ENCODE measurements at places on chromosomes 11 and 22. TPM values are rescaled to one million over a fixed set of nuclear protein-coding genes. Genes with fewer than 3 reads are reported as not detected.

The ENTHD1 gene
- polyA plus RNA-seq, result not detected

The HEPHL1 gene
- polyA plus RNA-seq, result not detected

The CD3E gene
- 1.5 TPM for polyA plus RNA-seq

The TPBGL gene
- polyA plus RNA-seq, result 0.12 TPM

The HSCB gene
- 21.0 TPM for polyA plus RNA-seq

The MRPL40 gene
- polyA plus RNA-seq, result 44.2 TPM

The SPI1 gene
- polyA plus RNA-seq, result 5.4 TPM

The EWSR1 gene
- 340 TPM for polyA plus RNA-seq

- DNase-seq, result no peak
These were observed 62.2 kb downstream of the CLMP start for GRCh38 chr11:123132881-123133280.

DNA sequence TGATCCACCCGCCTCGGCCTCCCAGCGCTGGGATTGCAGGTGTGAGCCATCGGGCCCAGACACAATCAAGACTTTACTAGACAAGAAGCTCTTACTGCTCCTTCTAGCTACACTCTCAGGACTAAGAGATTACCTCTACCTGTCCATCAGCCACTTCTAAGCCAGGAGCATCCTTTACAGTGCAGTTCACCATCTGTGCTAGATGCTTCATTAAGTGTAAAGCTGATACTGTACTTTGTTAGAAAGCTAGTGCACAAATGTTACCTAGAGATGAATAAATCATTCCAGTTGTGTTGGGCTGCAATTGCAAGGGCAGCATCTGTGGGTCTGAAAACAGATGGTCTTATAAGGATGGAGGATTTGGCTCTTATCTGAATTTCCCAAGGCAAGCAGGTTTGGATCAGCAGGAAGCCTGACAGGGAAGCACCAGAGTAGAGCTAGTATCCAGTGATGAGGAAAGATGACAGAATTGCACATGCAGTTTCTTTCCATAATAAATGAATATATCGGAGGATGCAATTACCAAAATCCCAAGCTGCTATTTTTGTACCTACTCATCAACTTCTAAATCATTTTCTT, 58.3 kb downstream of the FAM168A start:
- DNase-seq, result no peak

DNA sequence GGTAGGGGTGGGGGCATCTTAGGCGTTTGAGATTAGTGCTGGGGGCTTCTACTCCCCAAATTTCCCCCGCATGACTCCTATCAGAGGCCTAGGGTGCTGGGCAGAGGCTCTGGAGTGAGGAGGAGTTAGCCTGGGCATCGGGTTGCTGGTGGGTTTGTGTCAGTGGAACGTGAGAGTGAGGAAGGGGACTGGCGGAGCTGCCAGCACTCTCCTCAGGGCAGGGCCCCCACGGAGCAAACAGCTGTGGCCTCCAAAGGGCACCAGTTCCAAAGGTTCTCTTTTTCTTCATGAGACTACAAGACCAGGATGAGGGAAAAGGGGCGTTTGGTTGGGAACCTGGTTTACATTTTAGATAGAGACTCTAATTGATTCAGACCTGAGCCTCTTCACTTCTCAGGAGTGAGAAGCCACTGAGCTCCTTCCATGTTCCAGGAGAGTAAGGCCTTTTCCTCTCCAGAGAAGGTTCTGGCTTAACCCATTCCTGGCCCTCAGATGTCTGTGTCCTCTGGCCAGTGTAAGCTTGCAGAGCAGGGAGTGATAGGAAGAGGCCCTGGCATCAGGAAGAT, 35.6 kb upstream of the CDON start:
- no peak for DNase-seq

DNA sequence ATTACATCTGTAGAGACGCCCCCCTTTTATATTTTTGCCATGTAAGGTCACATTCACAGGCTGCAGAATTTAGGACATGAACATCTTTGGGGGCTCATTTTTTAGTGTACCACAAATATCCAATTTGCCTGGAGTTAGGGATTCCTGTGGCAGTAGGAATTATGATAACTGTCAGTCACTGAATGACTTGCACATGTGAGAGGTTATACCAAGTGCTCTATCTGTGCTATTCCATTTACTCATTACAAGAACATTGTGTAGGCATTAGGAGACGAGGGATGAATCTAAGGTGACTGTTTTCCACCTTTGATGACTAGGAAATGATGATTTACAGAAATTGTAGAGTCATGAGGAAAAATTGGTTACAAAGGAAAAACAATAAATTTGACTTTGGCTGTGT, 79.3 kb downstream of the LIF start:
- no peak for DNase-seq

GRCh38 chr11:91394727-91395414, 829.7 kb upstream of the FAT3 start:
- peak; percentile 15 for DNase-seq

DNA sequence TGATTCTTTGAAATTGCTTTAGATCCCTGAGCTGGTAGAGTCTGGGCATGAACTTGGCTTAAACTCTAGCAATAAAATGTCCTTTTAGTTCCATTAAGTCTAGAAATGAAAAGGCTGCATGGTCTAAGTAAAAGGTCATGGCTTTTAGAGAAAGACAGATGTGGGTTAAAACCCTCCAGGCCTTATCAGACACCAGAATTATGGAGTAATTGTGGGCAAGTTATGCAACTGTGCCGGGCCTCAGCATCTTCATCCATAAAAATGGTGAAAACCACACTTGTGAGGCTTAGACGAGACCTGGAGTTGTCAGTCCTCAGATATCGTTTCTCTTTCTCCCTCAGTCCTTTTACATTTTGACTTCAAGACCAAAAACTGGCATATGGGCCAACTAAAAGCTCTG, 597.9 kb upstream of the KIRREL3 start:
- no peak for DNase-seq

DNA sequence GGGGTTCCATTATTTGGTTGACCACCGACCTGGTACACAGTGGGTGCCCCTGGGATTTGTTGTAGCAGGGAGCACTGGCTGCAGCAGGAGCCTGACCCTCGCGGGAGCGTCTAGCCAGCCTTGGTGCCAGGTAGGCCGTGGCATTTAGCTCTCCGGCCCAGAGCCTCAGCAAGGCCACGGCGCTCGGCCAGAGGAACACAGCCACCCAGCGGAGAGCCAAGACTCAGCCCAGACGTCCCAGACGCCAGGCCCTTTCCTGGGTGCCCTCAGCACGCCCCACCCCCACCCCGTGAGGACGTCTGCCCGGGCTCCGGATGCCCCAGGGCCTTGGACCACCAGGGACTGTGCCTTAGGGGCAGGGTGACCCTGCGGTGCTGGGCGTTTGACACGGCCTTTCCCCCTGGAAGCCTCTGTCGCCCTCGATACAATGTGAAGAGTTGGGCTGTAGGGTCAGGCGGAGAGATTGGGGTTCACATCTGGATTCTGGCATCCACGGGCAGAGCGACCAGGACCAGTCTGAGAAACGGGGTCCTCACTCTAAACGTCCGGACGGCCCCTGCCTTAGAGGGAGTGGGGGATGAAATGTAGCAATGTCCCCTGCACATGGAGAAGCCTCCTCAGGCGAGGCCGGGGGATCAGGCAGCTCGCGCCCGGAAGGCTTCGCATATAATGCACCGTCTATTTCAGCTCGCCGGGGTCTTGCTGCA, 99.2 kb upstream of the FGF3 start:
- no peak for DNase-seq

DNA sequence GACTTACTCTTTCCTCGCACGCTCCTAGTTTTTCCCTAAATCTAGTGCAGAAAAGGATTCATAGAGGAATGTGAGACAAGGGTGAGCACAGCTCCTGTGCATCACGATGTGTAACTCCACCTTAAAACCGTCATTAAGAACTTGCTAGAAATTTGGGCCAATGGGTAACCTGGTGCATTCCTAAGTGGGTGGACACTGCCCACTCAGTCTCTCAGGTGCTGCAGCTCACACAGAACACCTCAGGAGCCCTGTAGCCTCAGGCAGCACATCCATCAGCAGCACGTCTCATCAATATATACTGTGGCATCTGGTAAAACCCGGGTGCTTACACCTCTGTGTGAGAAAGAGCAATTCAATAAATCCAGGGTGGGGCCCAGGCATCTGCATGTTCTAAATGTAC, 12.4 kb downstream of the POU2AF3 start:
- no peak for DNase-seq

DNA sequence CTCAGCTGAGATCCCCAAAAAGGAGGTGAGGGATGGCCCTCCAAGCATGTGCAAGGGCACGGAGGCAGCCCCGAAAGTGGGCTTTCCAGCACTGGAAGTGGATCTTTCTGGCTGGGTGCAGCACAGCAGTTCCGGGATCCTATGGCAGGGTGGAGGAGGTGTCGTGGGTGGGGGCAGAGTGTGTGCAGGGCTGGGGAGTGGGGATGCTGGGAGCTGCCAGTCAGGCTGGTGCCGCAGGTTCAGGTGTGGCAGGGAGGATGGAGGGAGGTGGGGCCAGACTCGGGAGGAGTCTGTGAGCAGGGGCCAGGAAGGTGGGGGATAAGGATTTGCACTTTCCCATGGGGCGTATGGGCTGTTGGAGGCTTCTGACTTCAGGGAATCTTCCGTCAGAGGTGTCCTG, 60.2 kb downstream of the CACNA1I start:
- DNase-seq, result no peak

- no peak for DNase-seq
These were observed 24.1 kb upstream of the KRTAP5-7 start for GRCh38 chr11:71502871-71503435.

DNA sequence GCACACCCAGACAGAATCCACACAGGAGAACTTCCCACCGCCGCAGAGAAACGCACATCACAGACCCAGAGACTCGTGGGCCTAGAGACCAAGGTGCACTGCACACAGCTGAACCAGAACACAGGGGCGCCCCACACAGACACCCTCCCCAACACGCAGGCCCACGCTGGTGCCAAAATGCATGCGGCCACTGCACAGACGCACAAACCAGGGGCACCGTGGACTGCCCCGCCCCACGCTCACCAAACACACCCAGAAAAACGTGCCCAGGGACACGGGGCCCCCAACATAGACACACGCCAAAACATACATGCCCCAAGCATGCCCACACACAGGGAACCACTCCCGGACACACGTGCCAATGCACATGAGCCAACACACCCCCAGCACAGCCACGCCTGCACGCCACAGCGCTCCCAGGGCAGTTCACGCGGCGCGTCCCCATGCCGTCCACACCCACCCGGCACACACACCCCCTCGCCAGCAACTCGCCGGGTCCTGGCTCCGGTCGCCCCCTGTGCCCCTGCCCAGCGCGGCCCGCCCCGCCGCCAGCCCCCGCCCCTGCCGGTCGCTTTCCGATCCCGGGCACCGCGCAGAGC, 7.8 kb downstream of the ELFN2 start:
- DNase-seq, result no peak

GRCh38 chr11:111407652-111408051, 28.6 kb upstream of the POU2AF1 start:
- no peak for DNase-seq

DNA sequence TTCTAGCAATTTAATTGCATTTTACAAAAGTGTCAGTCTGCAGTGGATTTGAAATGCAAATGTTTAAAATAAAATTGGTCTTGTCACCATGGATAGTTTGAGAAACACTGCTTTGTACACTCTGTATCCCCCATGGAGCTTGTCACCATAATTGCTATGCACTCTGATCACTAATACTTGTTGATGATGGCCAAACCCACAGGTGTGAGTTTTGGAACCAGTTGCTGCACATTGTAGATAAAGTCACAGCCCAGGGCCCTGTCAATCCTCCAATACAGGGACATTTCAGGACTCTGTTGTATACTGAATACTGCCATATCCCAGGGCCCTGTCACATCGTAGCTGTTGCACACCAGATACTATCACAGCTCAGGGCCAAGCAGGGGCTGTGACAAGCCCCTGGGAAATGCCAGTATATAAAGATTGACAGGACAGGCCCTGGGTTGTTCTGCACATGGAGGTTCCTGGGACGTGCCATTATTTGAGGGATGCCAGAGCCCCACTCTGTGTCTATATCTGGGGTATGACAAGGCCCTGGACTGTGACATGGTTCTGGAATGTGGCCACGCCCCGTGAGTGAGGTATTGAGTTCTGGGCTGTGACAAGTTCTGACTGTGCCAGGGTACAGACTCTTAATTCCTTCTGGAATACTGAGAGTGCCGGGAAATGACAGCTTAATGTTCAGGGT, 27.9 kb upstream of the SMPD1 start:
- no peak for DNase-seq

DNA sequence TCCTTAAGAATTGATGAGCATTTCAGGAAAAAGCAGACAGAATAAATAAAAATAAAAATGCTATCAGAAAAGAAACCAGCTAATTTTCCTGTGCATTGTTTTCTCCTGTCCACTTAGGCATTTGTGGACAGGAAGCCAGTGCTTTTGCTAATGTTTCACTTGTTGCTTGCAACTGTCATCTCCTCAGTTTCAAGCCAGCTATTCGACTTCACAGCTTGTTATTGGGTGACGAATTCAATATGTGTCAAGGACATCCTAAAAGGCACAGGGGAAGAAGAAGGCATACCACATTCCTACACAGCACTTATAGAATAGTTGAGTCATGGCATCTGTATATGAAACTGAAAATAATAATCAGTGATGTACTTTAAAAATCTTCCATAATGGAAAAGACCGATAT, 530.6 kb upstream of the KIRREL3 start:
- no peak for DNase-seq

- DNase-seq, result peak; percentile 70
These were observed 22.0 kb downstream of the TEF start for GRCh38 chr22:41403532-41404318.

DNA sequence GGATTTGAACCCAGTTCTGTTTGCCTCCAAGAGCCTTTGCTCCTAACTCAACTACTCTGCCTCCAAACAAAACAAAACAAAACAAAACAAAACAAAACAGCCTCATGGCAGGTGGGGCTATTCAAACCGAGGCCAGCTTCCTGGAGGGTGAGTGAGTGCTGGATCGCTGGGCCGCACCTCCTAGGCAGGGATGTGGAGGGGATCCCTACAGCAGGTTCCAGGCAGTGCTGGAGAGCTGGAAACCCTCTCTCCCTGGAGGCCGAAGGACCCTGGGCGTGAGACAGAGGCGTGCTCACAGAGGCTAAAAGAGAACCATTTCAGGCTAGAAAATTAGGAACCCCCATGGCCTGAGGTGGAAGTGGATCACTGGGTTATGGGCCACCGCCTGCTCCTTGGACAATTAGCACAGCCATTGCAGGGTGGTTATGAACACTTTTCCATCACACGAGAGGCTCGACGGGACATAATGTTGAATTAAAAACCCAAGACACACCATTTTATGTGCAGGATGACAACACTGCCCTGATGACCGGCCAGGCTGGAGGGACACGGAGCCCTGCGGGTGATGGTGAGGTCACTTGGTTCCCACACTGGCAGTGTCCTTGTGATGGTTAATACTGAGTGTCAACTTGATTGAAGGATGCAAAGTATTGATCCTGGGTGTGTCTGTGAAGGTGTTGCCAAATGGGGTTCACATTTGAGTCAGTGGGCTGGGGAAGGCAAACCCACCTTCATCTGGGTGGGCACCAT, 35.2 kb downstream of the SHISAL1 start:
- DNase-seq, result no peak

- DNase-seq, result no peak
These were observed 7.6 kb downstream of the KCNJ5 start for GRCh38 chr11:128898580-128899344.

Data from right lung (tissue), 10 donors.